ENCODE measurements at places on chromosomes 3 and 15.

GRCh38 chr3:74500257-74500656 is 114.2 kb downstream of the CNTN3 start:
- no peak for DNase-seq

DNA sequence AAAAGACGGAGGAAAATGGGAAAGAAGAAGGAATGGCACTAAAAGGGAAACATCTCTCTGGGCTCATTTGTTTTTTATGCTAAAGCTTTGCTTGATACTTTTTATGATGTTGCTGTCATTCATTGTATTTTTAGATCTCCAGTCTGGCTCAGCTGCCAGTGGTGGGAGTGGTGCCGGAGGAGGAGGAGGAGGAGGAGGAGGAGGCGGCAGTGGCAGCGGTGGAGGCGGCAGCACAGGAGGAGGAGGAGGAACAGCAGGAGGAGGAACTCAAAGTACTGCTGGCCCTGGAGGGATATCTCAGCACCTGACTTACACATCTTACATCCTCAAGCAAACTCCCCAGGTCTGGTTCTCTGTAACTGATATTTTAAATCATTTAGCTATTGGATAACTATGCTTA is 49.6 kb downstream of the MAP6D1 start:
- no peak for DNase-seq

GRCh38 chr3:151864423-151865101 is 8.9 kb upstream of the SUCNR1 start:
- DNase-seq = no peak

DNA sequence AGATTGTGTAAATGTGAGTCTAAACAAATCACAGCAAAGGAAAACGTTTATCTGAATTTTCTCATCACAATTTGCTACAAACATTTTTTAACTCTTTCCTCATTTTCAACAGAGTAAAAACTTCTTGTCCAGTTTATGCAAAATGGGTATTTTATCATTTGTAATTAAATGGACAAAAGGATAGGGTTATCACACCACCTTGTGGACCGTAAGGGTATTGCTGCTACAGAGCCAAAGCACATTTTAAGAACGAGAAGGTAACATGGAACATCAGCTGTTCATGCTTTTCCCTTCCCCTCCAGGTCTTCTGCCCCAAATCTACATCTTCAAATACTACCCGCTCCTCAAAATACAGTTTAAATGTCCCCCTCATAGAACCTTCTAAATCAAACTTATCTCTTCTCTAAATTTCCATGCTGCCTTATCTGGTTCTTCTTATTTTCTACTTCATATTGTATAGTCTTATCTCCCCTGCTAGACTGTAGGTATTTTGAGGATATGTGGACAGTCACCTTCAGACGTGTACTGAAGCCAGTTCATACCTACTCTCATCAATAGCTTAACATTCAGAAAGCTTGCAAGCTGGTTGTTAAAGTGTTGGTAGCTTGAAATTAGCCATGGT is 12.8 kb upstream of the SETMAR start:
- peak; percentile 2 for DNase-seq

DNA sequence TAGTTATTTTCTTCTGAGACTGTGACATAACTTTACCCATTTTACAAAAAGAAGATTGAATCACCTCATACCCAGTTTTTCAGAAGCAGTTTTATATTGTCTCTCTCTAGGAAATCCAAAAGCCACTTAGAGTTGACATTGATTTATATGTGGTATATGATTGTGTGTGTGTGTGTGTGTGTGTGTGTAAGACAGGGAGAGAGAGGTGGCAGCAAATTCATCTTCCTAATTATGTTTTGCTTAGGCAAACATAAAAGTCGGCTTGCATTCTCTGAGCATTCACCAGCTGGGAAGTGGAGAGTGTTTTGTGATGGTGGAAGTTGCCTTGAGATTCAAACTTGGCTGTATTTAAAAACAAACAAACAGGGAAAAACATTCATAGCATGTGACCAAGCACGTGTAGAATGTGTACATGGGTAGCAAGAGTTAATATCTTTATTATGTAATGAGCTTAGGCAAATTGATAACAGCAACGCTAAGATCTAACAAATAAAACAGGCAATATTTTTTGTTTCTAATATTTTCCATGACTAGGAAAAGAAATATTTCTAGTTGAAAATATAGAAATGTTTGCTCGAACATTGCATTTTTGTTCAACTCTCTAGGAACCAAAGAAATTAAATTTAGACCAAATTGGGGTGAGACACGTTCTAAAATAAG is 64.4 kb upstream of the IGF1R start:
- no peak for DNase-seq

DNA sequence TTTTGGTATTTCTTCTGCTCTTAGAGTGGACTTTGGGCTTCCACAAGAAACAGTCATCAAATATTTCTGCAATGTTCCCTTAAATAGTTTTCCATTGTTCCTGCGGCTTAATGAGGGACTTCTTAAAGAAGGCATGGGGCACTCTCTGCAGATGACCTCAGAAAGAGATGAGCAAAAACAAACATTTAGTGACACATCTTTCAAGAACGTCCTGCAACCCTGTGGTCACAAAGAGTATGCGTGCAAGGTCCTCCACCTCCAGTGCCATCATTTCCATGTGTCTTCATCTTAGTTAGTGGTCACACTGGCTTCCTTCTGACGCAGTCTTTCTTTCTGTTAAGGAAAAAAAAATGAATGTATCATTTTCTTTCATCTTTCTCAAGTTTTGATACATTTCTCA is 56.2 kb downstream of the GREM1 start:
- no peak for DNase-seq

DNA sequence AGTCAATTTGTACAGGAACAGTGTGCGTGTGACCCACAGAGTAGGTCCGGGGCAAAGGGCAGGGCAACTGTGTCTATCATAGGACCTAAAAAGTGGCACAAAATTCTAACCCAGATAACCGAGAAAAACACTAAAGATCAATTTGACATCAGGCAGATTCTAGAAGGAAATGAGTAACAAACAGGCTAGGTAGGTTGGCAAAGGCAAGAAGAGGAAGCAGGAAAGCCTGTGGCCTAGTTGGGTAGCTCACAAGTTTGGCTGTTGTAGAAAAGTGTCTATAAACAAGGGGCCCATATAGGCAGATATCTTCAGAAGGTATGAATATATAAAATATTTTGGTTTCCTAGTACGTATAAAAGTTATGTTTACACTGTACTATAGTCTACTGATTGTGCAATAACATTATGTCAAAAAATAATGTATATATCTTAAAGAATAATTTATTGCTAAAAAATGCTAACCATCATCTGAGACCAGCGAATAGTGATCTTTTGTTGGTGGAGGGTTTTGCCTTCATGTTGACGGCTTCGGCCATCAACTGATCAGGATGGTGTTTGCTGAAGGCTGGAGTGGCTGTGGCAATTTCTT is 13.3 kb upstream of the OR5K1 start:
- DNase-seq = no peak

GRCh38 chr3:6229778-6230410 is 631.0 kb upstream of the GRM7 start:
- no peak for DNase-seq

DNA sequence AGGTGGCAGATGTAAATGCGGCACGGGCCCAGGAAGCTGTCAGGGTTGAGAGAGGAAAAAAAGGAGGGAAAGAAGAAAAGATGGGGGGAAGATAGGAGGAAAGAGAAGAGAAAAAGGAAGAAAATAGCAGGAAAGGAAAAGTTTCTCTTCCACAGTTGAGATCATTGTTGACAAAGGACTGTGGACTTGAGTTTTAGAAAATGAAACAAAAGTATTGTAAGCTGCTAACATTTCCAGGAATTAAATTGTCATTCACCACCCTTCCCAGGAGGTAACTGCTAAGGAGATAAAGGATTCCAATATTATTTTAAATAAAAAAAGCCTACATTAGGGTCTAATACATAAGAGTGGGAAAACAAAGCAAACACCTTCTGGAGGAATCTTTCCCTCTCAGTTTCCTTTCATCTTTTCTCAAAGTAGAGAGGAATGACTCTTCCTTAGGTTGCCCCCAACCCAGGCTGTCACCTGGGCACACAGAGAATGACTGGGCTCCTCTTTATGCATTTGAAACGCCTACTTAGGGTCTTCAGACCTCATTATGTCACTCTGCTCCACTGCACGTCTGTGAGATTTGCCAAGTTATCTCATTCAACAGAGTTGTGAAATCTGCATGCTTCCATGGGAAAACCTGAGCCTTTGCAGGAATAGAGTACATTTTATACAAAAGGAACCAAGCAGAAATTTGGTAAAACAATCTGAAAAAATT is 194.0 kb downstream of the TNIK start:
- no peak for DNase-seq

DNA sequence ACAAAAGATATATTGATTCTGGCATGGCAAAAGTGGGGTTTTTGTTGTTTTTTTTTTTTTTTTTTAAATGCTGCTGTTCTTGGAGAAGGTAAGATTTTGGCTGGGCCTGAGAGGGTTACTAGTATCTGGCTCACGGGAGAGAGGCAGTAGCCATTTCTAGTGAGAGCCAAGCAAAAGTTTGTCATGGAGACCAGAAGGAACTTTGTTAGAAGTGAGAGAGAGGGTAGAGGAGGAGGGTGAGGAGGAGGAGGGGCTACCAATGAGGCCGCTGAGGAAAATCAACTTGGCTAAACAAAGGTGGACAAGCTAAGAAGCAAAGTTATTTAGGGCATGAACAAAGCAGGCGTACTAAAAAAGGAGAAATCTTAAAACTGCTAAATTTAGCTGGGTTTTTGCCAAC is 48.9 kb upstream of the STRIT1 start:
- DNase-seq = no peak

GRCh38 chr15:31814082-31814481 is 216.2 kb upstream of the CHRNA7 start:
- no peak for DNase-seq

DNA sequence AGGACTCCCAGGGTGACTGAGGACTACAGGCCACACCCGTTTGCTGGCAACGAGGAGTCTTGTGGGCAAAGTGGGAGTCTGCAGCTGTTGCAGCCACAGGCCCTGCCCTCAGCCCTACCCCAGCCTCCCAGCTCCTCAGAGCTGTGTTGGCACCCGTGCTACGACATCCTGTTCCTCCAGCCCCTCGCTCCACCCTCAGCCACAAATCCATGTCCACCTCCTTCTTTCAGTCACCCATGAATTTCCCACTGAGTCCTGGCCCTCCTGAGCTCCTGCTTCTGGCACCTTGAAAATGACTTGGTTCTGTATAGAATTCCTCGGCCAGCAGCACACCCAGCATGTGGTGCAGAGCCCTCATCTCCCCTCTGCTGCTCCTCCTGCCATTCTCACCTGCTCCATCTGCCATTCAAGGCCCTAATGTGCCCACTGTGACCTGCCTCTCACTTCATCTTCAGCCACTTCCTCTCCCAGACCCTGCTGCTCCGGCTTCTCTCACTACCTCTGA is 20.9 kb upstream of the VILL start:
- no peak for DNase-seq

DNA sequence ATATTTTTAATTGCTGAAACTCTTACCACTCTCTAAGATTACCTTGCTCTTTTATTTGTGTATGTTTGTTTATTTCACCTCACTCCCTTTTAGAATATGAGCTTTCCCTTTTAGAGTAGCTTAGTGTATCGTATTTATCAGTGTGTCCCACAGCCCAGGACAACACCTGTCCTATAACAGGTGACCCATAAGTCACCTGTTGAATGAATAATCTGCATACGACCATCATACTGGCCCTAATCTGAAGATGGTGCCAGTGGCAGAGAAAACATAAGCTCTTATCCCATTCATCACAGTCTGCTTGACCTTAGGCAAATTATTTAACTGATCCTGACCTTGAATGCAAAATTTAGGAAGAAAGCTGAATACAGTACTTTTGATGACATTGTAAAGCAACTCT is 254.6 kb upstream of the NR2F2 start:
- no peak for DNase-seq

DNA sequence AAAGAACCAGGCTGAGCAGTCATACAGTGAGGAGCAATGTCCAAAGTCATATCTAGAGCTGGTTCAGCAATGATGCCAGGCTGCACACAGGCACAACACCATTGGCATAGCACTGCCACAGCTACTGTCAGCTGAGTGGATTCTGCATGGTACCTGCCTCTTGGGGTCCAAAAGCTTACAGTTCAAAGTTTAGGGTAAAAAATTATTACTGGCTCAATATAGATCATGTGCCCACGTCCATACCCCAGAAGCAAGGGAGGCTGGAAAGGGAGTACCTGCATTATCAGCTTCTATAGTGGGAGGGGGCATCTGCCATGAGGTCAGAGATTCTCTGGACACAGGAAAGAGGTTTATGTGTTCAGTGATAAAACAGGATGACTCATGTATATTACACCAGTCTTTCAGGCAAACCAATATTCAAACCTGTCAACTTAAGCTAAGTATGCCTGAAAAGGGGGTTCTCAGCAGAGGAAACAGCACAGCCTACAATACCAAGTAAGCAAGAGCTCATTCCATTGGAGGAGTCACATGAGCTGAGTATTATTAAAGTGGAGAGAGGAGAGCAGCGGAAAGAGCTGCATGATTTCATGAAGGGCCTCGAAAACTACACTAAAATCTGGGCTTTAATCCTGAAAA is 99.0 kb downstream of the ANO10 start:
- no peak for DNase-seq

- DNase-seq = no peak
Observed at GRCh38 chr3:142027300-142027699, 122.0 kb downstream of the TFDP2 start.
